ENCODE measurements at places on chromosomes 3 and 15.

- DNase-seq, result no peak
These were observed 14.2 kb downstream of the CHRM5 start for GRCh38 chr15:33982516-33982915.

GRCh38 chr3:80233576-80233975 lies 465.8 kb upstream of the ROBO1 start:
- DNase-seq, result no peak

GRCh38 chr15:58666957-58667356 lies 82.5 kb downstream of the ADAM10 start:
- no peak for DNase-seq

GRCh38 chr3:25380222-25380739 lies 47.8 kb upstream of the RARB start:
- DNase-seq, result no peak

DNA sequence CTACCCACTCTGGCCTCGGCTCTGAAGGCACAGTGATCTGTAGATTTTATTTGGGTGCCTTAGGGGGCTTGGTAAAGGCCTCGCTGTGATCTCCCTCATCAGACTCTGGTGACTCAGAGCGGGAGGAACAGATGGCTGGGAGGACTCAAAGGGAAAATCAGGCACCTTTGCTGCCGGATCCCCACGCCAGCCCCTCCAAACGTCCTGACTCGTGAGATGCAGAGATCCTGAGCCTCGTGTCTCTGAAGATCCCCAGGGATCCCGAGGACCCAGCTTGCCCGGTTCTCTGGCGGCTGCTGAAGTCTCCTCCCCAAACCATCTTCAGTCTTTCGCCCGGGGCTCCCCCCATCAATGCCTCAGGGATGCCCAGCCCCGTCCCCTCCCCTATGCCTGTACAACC lies 32.8 kb downstream of the MUC20 start:
- no peak for DNase-seq

GRCh38 chr15:100596792-100597191 lies 5.2 kb downstream of the LINS1 start:
- no peak for DNase-seq

GRCh38 chr15:68830141-68830785 lies 9.6 kb upstream of the ANP32A start:
- DNase-seq, result no peak

DNA sequence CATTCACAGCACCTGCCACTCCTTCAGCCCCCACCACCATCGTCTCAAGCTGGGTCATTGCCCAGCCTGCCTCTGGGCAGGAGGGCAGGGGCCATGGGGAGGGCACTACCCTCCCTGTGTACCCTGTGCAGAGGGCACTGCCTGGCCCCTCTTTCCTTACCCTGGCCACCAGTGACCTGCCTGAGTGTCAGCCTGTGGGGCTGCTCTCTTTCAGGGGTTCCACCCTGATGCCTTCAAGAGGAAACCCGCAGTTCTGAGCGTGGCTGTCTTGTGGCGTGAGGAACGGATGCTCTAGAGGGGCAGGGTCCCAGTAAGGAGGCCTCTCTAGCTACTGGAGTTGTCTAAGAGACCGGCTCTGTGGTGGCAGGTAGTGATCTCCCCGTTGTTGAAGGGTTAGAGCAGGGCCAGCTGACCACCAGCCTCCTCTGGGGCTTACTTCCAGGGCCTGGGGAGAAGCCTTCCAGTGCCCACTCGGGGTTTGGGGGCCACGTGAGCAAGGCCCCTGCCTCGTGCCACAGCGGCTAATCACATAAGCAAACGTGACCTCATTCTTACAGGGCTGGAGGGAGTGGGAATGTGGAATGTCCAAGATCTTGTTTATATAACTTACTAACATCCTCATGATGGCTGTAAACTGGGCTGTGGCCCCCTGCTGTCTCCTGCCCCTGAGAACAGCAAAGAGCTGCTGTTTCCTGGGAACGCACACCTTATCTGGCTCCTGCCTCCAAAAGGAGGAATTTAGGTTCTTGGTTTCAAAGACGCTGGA lies 31.4 kb upstream of the SEC13 start:
- no peak for DNase-seq

DNA sequence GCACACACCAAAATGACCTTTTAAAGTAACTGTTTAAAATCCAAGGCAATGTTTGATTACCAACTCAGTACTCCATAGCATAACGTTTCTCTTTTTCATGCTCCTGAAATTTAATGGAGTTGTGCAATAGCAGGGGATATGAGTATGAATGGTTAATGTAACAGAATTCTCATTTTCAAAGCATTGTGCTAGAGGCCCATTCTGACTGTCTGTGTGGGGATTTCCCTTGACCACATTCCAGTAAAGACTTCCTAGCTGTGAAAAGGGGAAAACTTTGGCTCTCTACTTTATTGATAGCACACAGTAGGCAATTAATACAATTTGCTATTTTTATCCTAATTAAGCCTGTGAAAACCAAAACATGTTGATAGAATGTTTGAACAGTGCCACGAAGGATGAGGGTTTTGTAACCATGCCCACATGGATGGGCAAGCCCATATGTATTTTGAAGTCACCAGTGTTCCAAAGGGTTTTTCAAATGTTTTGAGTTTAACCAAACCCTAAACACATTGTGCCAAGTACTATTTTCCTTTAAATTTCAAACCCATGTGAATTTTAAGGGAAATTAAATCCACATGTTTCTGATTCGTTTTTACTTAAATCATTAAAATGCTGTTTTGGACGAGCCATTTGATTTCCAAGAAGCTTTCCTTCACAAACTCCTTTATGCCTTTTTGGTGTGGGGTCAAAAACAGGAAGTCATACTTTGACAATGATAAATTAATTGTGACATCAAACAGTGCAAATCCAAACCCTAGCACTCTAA lies 261.2 kb downstream of the SHOX2 start:
- DNase-seq, result no peak

- no peak for DNase-seq
These were observed 56.8 kb downstream of the PHLDB2 start for GRCh38 chr3:111915905-111916304.

GRCh38 chr15:63195569-63196015 lies 6.2 kb downstream of the RAB8B start:
- DNase-seq, result no peak

DNA sequence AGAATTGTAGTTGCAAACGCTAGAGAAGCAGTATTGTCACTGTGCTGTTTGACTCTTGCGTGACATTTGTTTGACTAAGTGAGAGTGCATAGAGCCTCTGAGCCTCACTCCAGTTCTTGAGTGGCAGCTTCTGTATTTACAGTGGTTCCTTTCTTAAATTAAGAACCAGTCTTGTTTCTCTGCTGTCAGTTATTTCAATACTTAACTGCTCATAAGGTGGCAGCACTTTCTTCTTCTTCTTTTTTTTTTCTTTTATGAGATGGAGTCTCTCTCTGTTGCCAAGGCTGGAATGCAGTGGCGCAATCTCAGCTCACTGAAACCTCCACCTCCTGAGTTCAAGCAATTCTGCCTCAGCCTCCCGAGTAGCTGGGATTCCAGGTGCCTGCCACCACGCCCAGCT lies 372.1 kb downstream of the LPP start:
- no peak for DNase-seq

GRCh38 chr3:61055447-61055846 lies 195.8 kb downstream of the FHIT start:
- no peak for DNase-seq

- no peak for DNase-seq
These were observed 8.8 kb downstream of the C3orf22 start for GRCh38 chr3:126549861-126550487.

All from WTC11 (cell line).